Iris pigment epithelial cell (primary cell): ENCODE measurements at places on chromosomes 11 and 22.

DNA sequence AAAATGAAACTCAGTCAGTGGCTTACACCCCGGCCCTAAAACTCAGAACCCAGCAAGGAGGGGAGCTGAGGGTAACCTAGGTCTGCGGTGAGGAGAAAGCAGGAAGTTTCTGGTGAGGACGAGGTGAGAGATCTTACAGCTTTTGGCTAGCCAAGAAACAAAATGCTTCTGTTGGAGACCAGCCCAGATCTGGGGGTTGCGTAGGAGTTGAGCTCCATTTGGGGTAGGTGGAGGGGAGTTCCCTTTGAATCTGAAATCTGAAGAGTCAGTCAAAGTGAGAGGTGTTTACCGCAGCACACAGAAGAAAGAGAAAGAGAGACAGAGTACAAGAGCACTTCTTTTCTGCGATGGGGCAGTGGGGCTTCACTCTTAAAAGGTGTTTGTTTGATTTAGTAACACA, 29.6 kb downstream of the EHF start:
- DNase-seq: peak; percentile 79

DNA sequence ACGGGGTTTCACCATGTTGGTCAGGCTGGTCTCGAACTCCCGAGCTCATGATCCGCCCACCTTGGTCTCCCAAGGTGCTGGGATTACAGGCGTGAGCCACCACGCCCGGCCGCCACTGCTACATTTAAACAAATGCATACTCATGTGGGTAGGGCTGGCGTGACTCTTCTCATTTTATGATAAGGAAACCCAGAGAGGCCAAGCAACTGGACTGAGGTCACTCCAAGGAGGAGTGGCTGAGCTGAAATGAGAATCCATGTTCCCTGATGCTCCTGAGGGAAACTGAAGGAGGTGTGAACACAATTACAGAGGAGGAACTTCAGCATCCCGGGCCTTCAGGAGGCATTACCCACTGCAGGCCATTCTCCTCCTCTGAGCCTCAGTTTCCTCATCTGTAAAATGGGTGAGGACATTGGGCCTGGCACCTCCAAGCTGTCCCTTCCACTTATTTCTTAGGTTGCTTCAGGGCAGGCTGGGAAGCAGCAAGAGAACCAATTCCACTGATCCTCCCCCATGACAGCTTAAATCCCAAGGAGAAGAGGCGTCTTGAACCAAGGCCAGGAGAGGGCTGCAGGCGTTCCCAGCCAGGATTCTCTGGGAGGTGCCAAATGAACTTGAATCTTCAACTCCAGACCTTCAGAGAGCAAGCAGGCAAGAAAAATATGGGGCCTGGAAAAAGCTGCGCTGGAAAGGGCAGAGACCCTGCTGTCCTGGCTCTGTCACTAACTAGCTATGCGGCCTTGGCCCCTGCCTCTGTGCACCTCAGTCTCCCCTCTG, 2.9 kb downstream of the TST start:
- DNase-seq: no peak

DNA sequence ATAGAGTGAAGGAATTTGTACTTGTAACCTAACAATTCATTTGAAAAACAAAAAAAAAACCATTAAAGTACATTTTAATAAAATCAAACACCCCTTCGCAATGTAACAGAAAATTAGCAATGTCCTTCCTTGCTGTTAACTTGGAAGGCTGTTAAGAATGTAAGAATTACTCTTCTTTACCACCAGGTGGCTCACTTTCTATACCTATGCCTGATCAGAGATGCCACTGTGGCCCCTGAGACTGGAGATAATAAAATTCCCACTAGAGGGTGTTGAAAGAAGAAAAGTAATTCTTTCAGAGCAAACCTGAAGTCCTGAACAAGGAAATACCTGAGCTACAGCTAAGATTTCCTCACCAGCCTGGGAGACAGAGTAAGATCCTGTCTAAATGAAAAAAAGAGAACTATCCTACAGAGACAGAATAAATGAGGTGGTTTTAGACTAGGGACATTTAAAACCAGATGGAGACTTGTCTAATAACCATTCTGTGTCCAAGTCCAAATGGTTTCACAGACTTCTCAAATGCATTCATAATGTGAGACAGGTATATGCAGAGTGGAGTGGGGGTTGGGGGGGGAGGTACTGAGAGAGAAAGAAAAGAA, 1089.3 kb downstream of the FAM181B start:
- DNase-seq: peak; percentile 26

DNA sequence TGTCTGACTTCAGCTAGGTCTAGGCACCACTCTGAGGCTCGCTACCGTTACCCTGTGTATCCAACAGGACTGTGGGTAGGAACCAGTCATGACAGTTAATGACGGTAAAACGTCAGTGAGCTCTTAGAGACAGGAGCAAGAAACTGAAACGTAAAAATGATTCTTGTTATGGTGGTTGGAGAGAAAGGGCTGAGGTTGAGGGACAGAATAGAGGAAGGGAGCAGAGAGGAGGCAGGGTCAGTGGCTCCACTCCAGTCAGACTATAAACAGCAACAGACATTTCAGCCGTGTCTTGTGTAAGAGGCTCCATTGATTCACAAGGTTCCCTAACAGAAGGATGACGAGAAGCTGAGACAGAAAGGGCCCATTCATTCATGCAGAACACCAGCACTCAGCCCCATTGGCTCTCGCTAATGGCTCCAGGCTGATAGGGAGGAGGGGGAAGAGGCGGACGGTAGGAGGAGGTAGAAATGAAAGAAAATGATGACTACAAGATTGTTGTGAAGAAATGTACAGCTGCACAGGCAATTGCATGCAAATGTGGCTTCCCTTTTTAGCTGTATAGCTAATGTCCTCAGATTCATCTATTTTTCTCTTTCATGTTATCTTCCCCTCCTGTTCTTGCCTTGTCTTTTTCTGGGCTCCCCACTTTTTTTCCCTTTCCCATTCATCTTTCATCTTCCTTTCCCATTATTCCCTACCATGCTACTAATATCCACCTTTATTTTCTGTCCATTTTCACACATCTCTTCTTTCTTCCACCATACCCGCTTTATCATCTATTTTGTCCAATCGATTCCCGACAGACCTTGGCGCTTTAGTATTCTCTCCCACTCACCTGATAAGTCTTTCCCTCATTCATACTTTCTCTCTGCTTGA, 34.3 kb downstream of the ETS1 start:
- peak; percentile 34 for DNase-seq

- DNase-seq: no peak
Measured at GRCh38 chr11:46983598-46983997, 47.0 kb downstream of the CSTPP1 start.

- no peak for DNase-seq
Measured at GRCh38 chr11:71449596-71449995, 1.4 kb upstream of the DHCR7 start.

- DNase-seq: peak; percentile 11
Measured at GRCh38 chr11:46491661-46492330, 100.2 kb upstream of the CHRM4 start.

- no peak for DNase-seq
Measured at GRCh38 chr11:119688356-119688755, 40.6 kb downstream of the NECTIN1 start.

DNA sequence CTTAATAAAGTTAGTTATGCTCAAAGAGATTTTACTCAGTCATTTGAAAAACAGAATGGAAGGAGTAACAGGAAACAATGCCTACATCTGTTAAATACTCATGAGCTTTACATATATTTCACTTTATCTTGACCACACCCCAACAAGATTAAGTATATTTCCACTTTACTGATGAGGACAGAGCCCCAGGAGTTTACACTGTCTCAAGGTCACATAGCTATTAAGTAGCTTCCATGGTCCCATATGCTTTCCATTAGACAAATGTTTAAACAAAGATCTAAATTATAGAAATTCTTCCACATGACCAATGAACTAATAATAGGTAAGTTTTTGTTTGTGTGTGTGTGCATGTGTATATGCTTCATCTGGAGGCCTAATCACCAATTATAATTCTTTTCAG, 30.2 kb downstream of the MRTFA start:
- no peak for DNase-seq

DNA sequence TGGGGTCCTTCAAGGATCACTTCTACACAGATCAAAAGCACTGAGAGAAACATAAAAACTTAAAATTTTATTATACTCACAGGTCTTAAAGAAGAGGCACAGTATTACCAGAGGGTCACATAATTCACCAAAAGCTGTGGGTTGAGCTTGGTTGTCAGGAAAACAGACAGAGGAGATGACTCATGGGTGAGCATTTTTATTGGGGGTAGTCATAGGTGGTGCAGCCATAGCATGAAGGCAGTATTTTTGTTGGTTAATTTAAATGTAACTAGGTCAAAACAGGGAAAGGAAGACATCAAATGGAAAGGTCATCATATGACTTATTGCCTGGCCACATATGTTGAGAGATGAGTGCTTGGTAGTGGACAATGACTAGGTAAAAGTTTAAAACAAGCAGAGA, 24.2 kb downstream of the OR5B17 start:
- DNase-seq: peak; percentile 91

DNA sequence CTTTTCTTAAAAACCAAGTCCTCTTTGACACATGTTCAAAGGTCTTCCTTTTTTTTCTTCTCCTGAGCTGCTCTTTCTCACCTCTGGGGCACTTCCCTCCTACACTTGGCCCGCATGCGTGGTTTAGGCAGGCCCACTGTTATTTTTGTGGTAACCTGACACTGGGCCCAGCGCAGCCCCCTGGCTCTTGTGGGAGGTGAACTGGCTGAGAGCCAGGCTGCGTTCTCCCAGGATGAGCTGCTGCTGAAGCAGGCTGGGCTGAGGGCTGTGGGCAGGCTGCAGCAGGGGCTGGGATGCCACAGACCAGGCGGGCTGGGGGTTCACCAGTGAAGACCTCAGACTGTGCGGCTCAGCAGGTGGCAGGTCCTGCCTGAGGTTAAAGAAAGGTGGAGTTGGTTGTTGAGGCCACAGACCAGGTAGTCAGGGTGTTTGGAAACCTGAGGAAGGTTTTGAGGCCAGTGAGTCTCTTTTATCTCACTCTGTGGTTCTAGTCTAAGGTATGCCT, 72.4 kb downstream of the TEAD1 start:
- DNase-seq: peak; percentile 94

GRCh38 chr11:121151207-121151688, 50.2 kb downstream of the TECTA start:
- no peak for DNase-seq

GRCh38 chr22:42344361-42344905, 74.0 kb upstream of the TCF20 start:
- peak; percentile 14 for DNase-seq

GRCh38 chr22:37420686-37421467, 6.4 kb downstream of the ELFN2 start:
- DNase-seq: peak; percentile 32

DNA sequence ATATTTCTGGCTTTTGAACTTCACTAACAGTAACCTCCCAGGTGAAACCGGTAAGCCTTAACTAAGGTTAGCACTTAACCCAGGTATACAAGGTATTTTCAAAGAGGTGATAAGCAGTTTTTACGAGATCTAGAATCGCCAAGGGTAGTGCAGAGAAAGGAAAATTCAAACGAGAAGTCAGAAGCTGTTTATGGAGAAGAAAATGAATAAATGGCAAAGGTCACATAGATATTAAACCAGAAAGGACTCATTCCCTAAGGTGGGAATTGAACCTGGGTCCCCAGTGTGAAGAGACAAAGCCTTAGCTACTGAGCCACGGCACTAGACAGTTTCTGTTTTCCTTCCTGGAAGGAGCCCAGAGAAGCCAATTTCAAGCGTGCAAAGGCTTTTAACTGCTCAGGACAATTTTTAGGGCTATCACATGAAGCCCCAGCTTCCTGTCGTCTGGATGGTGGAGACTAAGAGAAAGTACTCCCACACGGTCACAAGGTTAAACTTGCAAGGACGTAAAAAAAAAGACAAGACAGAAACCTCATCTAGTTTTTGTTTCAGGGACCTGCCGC, 5.7 kb upstream of the C1QTNF6 start:
- peak; percentile 54 for DNase-seq

GRCh38 chr11:9851366-9851765, 187.5 kb downstream of the SWAP70 start:
- DNase-seq: peak; percentile 93

DNA sequence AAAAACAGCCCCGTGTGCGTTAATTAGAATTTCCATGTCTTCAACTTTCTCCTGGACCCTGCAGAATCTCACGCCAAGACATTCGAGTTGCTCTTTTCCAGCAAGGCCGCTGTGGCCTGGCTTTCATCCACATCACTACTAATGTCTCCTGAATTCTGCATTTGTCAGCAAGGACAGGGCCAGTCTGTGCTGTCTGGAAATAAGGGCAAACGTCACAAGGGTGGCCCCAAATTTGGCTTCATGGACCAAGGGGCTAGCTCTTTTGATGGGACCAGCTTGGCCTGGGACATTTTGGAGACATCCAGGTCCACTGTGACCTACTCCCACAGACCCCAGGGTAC, 33.4 kb downstream of the KCNQ1OT1 start:
- DNase-seq: no peak

DNA sequence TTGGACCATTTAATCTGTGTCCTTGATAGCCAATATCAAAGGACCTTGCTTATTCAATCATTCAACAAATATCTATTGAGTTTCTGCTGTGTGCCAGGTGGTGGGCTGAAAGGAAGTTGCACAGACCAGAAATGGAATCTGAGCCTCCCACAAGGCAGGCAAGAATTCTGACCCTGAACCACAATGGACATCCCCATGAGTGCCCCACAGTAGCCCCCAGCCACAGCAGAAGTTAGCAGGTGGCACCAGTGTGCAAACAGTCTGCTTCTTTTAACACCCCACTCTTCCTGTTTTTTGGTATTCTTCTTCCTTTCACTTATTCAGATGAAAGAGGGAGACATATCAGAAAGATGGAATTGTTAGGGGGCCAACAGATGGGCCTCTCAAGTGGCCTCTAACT, 12.2 kb upstream of the SERPING1 start:
- no peak for DNase-seq

DNA sequence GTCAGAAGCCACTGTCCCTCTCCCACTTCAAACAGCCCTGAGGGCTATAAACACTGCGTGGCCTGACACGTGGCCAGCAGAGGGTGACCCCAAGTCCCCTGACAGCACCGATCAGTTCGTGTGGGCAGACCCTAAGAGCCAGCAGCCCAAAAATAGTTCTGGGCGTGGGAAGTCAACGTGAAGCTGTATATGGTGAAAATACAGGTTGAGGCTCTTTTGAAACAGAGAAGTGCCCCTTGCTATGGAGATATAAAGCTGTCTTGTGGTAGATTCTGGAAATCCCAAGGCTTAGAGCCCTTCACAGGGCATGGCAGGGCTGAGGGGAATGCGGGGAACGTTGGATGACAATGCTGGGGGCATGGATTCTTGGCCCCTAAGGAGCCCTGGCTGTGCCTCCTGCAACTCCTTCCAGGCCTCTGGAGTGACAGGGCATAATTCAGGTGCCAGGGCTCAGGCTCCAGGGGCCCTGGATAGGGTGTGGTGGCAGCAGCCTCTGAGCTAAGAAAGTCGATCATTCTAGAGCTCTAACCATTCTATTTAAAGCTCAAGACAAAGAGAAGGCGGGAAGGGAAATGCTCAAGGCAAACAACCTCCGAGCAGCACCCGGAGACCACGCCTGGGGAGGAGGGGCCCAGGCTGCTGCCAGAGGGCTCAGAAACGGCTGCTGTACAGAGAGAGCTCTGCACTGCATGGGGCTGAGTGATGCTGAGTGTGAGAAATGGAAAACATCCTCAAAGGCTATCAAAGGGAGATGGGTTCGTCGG, 60.4 kb upstream of the CD5 start:
- no peak for DNase-seq

- no peak for DNase-seq
Measured at GRCh38 chr11:110065189-110065588, 28.0 kb upstream of the ZC3H12C start.
